DMS79 treated with DMSO at 0.1 percent for 48 hours (cell line): ENCODE measurements at places on chromosomes 2 and 18.

GRCh38 chr2:184596819-184597411, 1.4 kb upstream of the ZNF804A start:
- DNase-seq = no peak

DNA sequence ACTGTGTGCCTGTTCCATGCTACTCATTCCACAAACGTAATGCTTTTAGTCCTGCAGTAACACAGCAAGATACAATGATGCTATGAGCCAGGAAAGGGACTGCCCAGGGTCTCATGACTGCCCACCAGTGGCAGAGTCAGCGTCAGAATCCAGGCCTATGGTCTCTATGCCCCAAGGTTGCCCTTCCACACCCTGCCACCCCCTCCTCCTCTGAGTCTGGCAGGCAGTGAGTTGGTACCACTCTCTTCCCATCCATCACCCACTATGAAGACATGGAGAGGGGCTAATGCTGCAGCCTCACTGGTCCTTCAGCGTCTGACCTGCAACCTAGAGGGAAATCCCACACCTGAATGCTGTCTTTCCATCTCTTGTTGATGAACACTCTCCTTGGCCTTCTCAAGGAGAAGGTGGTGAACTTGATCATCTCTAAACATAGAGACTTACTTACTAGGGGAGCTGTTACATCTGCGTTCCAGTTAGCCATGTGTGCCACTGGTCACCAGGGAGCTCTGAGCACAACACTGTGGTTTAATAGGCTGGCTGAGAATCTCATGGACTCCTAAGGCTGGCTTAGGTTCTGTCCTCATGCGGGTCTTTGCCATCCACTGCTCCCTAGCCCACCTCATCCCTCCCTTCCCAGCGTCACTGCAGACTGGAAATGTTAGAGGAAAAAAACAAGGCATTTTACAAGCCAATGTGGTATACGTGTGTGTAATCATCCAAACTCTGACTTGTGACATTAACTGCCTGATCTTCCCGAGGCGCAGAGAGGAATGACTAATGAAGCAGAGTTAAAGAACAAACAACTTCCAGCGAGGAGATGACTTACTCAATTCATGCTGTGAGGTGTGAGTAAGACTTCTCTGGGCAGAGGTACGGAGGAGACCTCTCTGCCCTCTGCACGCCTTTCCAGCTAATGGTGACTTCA, 28.8 kb downstream of the STEAP3 start:
- no peak for DNase-seq

- no peak for DNase-seq
Measured at GRCh38 chr2:31694444-31694843, 113.7 kb upstream of the SRD5A2 start.

GRCh38 chr2:240522406-240522805, 35.4 kb downstream of the ANKMY1 start:
- no peak for DNase-seq

DNA sequence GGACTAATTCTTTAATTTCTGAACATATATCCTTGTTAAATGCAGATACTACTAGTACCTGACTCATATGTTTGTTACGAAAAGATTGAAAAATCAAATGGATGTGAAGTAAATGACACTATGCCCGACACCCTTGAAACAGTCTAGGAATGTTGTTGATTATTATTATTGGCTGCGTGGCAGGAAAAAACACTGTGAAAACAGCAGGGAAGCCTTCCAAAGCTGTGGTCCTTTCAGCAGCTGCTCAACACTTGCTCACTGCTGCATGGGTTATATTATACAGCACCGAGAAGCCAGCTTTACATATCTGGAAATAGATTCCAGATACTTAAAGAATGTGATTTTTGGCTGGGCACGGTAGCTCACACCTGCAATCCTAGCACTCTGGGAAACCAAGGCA, 26.5 kb downstream of the CRYGD start:
- no peak for DNase-seq

DNA sequence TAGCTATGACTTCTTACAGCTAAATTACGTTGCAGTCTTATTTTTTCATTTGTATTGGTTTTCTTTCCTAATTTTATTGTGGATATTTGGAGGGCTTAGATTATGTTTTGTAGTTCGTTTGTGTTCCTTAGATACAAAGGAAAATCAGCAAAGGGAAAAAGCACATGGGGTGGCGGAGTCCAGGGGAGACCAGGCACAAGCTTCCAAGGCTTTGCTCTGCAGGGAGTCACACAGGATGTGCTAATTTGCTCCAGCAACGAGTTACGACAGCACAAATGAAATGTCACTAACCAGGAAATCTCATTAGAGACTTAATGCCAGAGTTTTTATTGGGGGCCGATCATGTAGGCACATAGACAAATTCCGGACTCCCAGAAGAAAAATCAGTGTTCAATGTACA, 60.5 kb upstream of the CABYR start:
- no peak for DNase-seq

DNA sequence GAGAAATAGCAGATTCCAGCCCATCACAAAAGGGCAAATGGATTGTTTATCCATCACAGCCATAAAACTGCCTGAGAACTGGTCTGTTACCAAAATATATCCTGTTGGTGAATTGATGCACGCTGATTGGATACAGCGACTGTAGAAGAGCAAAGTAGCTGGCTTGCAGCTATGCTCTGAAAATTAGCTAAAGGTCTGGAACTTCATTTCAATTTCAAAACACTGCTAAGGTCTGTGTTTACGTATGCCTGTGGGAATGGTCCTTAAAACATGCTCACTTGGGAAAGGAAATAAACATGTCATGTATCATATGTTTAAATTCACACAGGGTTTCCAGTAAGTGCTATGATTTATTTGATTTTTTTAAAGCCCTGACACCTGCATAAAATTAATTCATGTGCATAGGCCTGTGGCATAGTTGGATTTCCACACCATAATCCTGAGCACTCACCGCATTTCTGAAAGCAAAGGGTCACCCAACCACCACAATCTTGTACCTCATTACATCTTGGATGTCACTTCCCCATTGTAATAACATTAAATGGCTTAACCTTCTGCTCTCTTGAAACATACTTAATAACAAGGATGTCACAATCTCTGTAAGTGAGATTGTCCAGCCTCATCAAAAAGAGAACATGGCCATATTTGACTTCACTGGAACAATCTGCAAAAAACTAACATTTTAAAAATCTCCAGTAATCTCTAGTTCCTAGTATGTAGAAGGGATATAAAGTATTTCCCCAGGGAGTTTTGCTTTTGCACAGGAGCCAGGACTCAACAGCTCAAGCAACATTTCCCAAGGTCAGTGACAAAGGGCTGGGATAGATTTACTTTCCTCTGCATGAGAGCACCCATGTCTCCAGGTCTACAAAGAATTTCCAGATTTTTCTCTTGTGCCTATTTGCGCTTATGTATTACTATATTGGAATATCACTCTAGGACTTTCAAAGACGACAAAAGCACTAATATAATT, 109.8 kb downstream of the FARSB start:
- no peak for DNase-seq

GRCh38 chr18:61896757-61897156, 4.0 kb upstream of the RNF152 start:
- DNase-seq = no peak

GRCh38 chr2:163185160-163185559, 346.6 kb upstream of the KCNH7 start:
- no peak for DNase-seq

DNA sequence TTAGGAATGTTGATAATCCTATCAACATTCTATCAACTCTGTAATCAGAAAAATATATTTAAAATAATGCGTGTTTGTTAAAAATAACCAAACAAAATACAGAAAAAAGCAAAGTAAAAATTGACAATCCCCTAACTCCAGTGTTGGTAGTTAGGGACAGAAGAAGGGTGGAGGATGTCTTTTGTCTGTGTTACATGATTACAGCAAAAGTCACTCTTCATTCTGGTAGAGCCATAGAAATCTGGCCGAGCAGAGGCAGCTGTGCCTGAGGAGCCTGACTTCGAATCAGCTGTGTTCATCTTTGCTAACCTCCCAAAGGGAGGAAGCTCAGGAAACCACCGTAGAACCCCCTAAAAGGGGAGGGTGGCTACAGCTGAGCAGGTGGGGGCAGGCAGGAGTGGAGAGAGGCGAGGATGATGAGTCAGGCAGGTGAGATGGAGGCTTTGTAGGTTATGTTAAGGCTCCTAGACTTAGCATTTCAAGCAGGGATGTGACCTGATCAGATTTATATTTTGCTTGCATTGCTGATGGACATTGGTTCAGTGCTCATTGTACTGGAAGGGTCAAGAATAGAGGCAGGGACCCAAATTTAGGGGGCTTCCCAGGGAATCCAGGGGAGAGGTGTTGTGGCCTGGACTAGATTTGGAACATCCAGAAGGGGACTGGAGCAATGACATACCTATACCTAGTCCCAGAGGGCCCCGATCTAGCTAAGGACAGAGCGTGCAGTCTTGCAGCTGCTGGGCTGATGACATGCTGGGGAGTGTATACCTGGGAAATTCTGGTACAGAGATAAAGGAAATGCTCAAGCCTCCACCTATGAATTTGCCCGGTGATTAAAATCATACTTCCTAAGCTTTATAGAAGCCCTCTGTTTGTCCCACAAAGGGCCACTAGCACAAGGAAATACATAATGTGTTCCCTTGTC, 95.7 kb downstream of the NEDD4L start:
- no peak for DNase-seq

DNA sequence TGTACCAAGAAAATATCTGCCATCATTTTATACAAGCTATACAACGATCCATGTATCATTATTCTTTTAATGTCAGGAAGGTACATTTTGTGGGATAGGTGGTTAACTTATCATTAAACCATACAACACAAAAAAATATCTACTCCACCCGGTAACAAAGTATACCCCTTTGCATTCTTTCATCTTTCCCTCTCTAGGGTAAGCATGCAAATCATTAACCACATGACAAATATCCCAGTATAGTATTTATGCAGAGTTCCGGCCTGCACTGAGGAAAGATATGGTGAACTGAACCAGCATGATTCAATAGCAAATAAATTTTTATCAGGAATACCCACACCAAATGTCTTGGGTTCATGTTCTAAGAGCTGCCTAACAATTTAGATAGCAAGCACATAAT, 22.5 kb upstream of the SULT1C2 start:
- DNase-seq = no peak

GRCh38 chr2:108947271-108947907, 41.6 kb downstream of the EDAR start:
- no peak for DNase-seq

GRCh38 chr18:31772699-31773098, 12.0 kb upstream of the SLC25A52 start:
- no peak for DNase-seq

- DNase-seq = no peak
Measured at GRCh38 chr2:19480673-19481072, 122.2 kb upstream of the OSR1 start.

DNA sequence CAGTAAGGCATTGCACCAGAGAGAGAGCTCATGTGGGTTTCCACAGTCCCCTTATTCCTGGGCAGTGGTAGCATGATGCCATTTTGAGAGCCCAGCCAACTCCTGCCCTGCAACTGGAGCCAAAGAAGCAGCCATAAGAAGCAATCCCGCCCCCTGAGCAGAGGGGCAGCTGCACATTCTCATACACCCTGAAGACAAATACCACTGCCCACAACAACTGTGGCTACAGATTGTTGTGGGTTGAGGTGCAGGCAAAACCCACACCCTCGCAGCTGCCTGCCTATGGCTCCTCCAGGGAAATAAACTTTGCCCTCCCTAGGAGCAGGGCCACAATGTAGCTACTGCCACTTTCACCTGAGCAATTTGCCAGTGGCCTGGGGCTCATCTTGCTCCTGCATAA, 219.4 kb upstream of the NRXN1 start:
- no peak for DNase-seq

DNA sequence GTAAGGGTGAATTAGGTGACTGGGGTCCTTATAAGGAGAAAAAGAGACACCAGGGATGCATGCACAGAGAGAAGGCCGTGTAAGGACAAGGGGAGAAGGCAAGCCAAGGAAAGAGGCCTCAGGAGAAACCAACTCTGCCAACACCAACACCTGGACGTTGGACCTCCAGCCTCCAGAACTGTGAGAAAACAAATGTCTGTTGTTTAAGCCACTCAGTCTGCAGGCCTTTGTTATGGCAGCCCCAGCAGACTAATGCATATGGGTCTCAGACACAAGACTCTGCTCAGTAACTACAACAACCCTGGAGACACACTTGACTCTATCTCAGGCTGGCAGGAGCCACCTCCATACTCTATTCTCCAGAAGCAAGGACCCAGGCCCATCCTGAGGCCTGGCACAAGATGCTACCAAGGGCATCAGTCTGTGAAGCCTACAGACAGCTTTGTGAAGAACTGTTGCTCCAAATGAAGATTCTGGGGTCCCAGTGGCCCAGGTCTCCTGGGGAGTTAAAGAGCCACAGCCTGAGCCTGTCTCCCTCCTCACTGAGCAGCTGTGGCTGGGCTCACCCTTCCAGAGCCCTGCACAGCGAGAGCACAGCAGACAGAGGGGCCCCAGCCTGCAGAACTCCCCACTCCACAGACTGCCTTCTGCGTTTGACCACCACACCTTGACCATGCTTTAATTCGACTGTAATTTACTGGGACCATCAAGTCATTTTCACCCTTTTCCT, 43.0 kb upstream of the SLC35G4 start:
- no peak for DNase-seq

GRCh38 chr2:211333377-211333776, 777.0 kb downstream of the CPS1 start:
- no peak for DNase-seq
